Left lobe of liver (tissue), 2 donors: ENCODE measurements at places on chromosomes 2 and 18. TPM values are rescaled to one million over a fixed set of nuclear protein-coding genes. Genes with fewer than 3 reads are reported as not detected.

DNA sequence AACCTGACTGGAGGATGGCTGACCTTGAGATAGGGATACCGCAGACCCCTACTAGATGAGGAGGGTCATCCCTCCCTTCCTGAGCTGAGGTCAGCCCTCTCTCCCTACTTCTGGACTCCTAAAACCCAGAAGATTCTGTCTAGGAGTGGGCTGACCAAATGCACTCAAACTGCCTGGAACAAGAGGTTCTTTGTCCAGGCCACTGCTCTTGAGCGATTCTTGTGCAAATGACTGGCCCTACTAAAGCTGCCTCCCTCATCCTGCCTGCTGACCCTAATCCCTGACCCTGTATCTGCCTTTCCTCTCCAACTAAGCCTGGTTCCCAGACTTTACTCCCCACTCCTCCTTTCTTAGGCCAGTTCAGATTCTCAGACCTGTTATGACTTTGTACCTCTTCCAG lies 56.2 kb downstream of the EFR3B start:
- DNase-seq = no peak

GRCh38 chr2:110702514-110703380 lies 24.9 kb upstream of the BUB1 start:
- DNase-seq = no peak

GRCh38 chr2:73053316-73054114 lies 18.0 kb downstream of the SFXN5 start:
- DNase-seq = no peak

DNA sequence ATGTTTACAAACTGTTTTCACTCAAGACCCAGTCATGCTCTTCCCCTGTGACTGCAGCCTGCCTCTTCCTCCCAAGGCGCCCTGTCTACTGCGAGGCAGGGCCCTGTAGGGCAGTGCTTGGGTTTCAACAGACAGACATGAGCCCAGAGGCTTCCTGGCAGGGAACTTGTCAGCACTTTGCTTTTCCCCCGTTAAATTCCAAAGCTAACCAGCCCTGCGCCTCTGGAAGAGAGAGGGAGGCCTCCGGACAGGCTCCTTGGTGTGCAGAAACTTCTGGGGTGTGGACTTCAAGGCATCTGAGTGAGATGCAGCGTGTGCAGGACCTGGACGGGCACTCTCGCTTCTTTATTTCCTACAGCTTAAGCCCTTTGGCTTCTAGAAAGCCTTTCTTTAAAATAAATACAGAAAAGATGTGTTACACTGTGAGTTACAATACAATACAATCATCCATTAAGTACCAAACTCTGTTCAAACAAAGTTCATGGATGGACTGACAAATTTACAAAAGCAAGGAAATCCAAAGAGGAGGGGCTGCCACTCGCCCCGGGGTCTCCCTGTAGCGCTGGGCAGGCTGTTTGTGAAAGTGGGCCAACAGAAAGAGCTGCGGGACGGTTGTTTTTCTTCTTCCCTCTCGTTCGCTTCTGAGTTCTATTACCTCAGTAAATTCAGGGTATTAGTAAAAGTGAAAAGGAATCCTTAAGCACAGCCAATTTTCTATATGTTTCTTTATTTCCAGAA lies 8.8 kb upstream of the ZNF516 start:
- DNase-seq = no peak

- DNase-seq = no peak
These were observed 28.2 kb downstream of the RND3 start for GRCh38 chr2:150459281-150459680.

DNA sequence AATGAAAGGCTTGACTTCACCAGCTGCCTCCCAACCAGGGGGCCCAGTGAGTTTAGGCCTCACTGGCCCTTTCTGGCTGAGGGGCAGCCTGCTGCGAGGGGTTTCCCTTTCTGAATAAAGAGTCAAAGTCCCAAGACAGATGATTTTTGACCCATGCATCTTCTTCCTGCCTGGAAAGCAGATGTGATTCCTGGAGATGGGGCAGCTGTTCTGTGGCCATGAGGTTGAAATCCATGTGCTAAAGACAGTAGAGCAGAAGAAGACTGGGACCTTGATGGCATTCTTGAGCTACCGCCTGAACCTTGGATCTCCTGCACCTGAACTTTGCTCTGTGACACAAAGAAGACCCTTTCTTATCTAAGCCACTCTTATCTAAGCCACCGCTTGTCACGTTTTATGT lies 19.8 kb downstream of the HPCAL1 start:
- no peak for DNase-seq

DNA sequence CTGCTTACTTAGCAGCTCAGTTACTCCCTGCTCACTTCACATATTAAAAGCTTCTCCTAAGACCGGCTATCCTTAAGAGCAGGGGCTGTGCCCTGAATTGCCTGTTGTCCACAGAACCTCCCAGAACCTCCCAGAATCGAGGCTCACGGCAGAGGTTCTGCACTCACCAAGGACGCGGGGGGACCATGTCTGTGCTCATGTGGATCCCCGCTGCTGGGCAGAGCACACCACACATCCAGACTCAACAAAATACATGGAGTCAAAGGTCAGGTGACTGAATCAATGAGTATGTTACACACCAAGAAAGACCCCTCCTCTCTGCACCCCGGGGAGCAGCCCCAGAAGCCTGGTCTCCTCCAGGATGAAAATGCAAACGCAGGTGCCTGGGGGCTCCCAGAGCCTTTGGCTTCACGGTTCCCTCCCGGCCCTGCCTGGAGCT lies 149.0 kb downstream of the MBP start:
- peak; percentile 39 for DNase-seq

DNA sequence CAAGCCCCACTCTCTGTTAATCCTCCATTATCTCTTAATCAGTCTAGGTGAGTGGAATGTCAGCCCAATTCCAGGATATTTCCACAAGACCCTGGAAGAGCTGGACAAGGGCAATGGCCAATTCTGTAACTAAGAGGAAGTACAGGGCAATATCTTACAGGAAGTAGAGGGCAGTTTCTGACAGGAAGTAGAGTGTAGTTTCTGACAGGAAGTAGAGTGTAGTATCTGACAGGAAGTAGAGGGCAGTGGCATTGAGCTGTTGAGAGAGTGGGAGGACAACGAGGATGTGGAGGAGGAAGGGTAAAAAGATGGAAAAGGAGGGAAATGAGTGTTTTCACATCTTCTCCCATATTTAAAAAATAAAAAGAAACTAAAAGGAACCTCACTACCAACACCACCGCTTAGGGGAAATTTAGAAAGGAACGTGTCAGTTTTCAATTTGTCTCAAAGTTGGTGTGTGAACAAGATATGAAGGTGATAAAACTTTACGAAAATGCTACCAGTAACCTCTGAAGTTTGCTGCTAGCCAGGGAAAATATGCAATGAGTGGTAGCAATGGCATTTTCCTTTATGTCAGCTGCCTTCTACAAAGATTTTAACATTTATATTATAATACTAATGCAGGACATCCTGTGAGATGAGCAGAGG lies 430.9 kb upstream of the HNRNPA3 start:
- no peak for DNase-seq

DNA sequence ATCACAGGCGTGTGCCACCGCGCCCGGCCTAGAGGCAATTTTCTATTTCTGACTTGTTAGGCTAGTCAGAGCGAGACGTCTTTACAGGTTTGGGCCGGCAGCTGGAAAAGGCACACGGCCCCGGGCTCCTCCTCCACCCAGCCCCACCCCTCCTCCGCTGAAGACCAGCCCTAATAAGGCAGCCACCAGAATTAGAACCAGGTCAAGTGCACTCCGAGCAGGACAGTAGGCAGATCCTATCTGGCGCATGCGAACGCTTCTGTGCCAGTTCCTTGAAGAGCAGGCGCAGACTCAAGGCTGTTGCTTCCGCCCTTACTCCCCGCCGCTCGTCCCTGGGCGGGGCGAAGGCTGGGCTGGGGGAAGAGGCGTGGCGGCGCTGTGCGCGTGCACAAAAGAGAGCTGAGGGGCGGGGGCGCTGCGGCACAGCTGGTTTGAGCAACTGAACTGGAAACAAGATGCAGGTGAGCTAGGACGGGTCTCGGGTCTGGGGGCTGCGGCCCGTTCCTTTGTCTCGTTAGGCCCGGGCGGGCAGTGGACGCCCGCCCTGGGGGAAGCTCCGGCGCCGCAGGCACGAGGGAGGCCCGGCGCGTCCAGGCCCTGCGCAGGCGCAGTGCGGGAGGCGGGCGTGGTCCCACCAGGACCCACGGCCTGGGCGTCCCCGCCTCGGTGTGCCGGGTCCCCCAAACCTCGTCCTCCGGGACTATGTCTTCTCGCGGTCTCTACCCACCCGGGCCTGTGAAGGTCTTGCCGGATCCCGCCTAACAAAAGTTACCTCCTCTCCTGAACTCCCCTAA lies at the start of gene PDCL3:
TSS of gene PDCL3 (plus strand) at position 381 of the 794 bp plus-strand sequence. CDS start at position 456, 75 bp downstream.
- DNase-seq = peak; percentile 96

GRCh38 chr2:26161926-26162325 lies 11.0 kb upstream of the GAREM2 start:
- no peak for DNase-seq

DNA sequence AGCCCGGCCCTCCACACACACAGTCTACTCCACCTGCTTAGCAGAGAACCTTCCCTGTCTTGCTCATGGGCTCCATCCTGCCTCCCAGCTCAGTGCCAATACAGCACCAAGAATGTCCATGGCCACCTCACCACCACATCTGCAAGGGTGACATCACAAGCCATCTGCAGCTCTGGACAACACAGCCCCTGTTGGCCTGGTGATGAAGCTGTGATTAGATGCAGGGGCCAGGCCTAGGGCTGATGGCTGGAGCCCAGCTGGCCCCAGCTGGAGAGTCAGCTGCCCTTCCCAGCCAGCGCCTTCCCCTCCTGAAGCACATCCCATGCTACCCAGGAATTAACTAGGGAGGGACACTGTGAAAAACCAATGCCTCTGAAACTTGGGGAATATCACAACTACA lies 91.1 kb downstream of the TTC32 start:
- no peak for DNase-seq

TUBA3D gene
- total RNA-seq = 0.15 TPM

PTMA gene
- 213 TPM for total RNA-seq

MPV17 gene
- 18.3 TPM for total RNA-seq

ACMSD gene
- total RNA-seq = 123 TPM
